Lower leg skin (tissue), 4 donors: ENCODE measurements at places on chromosomes 5 and 9.

DNA sequence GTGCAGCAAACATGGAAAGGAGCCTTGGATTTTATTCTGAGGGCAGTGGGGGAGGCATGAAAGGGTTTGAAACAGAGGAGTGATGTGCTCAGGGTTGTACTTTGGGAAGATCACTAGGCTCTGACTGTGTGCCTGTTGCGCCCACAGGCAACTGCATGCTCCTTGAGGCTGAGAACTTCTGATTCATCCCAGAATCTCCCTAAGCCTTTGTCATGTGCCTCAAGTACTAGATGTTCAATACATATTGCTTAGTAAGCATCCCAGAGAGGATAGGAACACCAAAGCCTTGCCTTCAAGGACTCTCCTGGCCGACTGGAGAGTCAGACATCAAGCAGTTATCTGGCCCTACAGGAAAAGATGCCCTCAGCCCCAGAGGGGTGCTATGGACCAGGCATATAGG is 54.1 kb downstream of the ARHGEF37 start:
- no peak for DNase-seq

GRCh38 chr5:68215898-68216244 is 315 bp downstream of the PIK3R1 start:
- DNase-seq, result no peak

- no peak for DNase-seq
These were observed 15.1 kb upstream of the NCS1 start for GRCh38 chr9:130157079-130157478.

DNA sequence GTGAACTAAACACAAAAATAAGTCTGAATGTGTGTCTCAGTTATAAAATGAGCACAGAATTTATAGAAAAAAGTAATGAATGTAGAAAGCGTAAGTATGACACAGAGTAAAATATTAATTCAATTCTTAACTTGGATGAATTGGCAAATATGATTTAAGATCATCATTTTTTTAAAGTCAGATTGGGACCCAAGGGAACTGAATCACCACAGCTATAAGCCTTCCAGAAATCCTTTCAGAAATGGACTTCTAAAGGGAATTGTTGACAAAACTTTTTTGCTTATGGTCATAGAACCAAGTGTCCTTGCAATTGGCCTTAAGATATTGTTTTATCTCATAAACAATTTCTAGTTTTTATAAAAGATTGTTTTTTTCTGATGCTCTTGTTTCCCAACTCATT is 495.1 kb upstream of the DAB2 start:
- no peak for DNase-seq

- DNase-seq, result no peak
These were observed 90.8 kb downstream of the TLE4 start for GRCh38 chr9:79662537-79662956.

DNA sequence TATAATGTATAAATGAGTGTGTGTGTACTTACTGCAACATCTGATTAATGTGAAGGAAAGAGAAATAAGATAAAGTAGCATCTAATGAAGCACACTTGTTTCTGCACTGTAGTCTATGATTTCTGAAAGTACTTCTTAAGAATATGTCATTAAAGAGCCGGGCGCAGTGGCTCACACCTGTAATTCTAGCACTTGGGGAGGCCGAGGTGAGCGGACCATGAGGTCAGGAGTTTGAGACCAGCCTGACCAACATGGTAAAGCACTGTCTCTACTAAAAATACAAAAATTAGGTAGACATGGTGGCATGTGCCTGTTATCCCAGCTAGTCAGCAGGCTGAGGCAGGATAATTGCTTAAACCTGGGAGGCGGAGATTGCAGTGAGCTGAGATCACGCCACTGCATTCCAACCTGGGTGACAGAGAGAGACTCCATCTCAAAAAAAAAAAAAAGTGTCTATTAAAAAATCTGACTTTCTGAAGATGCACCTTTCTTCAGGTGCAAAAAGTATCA is 556.9 kb downstream of the PTPRD start:
- DNase-seq, result no peak

GRCh38 chr5:169695025-169695625 is 58.0 kb downstream of the DOCK2 start:
- DNase-seq, result no peak

- DNase-seq, result no peak
These were observed 557.9 kb upstream of the GRAMD2B start for GRCh38 chr5:125865166-125865815.

- no peak for DNase-seq
These were observed 71.9 kb downstream of the RAB24 start for GRCh38 chr5:177231479-177232250.

DNA sequence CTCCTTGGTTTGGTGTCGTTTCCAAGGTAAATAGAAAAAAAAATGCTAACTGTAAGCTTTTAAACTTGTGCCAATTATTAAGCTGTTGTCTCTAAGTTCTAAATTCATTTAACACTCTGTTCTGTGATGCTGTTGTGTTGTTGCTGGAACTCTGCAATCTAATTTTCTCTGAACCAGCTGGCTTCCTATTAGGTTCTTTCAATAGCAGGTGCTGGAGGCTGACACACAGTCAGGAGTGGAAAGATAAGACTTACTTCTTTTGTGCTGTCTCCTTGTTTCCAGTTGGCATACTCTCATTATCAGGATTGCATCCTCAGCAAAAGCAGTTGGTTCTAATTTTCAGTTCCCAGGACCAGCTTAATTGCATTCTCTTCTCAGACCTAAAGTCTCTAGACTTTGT is 1252.6 kb upstream of the NUDT12 start:
- DNase-seq, result no peak

DNA sequence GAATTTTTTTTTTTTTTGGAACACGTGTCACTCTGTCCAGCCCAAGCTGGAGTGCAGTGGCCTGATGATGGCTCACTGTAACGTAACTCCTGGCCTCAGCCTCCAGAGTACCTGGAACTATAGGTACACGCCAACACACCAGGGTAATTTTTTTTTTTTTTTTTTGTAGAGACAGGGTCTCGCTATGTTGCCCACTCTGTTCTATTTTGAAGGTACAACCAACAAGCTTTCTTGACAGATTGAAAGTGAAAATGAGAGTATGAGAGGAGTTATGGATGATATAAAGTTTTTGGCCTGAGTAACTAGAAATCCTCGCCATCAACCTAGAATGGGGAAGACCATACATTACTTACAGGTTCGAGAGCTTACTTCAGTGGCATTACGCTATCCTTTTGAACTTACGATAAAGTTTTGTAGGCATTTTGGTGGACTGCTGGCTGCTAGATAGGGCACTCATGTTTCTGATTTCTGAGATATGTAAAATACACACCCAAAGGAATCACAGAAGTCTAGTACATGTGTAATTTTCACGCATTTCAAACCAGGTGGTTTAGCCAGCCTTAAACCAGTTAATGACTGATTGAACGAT is 806 bp upstream of the CDC42SE2 start:
- DNase-seq, result no peak
